ENCODE measurements at places on chromosomes 11 and 22. TPM values are rescaled to one million over a fixed set of nuclear protein-coding genes. Genes with fewer than 3 reads are reported as not detected.
A peak's percentile ranks its signal among the peaks of the same experiment; 100 is the strongest.

The ADAMTS15 gene
- total RNA-seq: 0.08 TPM

The DDX25 gene
- not detected for total RNA-seq

The PPME1 gene
- 29.7 TPM for total RNA-seq

The GVQW3 gene
- 6.8 TPM for total RNA-seq

- no peak for DNase-seq
Observed at GRCh38 chr22:42948294-42948693, 66.7 kb downstream of the PACSIN2 start.

DNA sequence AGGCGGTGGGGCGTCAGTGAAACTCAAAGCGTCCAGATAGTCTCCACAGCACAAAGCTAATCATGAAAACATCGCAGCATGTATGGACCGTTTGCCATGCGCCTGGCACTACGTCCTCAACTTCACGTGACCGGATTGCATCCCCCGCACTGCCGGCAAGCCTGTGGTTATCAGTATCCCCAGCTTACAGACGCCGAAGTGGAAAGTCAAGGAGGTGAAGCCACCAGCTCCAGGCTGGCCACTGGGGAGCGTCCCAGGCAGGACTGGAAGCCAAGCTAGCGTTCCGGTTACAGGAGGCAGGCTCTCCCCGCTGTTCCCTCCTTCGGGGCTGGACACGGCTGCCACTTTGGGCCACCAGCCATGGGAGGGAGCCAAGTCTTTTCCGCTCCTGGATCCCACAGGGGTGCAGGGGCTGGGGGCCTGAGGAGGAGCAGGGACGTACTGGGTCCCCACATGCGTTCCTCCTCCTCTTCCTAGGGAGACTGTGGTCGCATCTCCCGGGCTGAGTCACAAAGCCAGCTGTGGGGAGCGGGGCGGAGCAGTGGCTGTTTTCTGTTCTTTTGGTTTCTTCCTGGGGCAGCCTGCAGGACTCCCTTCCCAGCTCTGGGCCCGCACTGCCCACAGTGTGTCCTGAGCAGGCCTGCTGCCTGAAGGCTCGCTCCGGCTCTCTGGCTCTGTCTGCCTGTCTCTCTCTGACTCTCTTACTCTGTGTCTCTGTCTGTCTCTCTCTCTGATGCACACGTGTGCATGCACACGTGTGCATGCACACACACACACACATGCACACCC is 4.3 kb upstream of the OSBPL5 start:
- DNase-seq: peak; percentile 45

- DNase-seq: no peak
Observed at GRCh38 chr11:117696540-117696939, 100.5 kb downstream of the DSCAML1 start.

- no peak for DNase-seq
Observed at GRCh38 chr11:46917762-46918082, 628 bp downstream of the LRP4 start.

DNA sequence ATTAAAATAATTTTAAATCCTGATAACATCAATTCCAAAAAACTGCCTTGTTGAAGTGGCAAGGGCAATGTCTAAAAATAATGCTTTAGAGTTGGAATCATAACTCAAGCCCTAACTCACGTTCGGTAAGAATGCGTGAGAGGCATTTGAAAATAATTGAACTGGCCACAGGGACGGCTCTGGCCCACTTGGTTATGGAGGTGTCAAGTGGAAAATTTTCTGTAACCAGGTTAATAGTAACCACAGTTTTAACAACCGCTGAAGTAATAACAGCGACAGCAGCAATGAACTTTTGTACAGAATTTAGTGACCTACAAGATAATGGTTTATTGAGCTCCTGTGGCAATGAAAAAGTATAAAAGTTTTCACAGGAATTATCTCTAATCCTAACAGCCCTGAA is 79.4 kb downstream of the ETS1 start:
- no peak for DNase-seq

GRCh38 chr11:73974604-73975478 is 7.8 kb downstream of the UCP2 start:
- DNase-seq: no peak

DNA sequence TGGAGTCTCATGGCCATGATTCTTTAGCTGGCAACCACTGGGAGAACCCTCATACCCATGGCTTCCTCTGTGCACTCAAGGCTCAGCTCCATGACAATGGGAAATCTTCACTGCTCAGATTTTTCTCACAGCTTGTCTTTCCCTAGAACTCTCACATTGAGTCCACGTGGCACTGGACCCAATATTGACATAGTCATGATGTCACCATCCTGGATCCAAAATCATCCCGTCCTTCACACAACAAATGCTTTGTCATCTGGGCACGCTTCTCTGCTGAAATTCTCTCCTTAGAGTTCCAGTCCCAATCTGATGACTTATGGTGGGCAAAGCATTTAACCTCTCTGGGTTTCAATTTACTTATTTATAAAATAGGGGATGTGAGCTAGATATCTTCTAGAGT is 37.7 kb upstream of the CD44 start:
- DNase-seq: no peak

DNA sequence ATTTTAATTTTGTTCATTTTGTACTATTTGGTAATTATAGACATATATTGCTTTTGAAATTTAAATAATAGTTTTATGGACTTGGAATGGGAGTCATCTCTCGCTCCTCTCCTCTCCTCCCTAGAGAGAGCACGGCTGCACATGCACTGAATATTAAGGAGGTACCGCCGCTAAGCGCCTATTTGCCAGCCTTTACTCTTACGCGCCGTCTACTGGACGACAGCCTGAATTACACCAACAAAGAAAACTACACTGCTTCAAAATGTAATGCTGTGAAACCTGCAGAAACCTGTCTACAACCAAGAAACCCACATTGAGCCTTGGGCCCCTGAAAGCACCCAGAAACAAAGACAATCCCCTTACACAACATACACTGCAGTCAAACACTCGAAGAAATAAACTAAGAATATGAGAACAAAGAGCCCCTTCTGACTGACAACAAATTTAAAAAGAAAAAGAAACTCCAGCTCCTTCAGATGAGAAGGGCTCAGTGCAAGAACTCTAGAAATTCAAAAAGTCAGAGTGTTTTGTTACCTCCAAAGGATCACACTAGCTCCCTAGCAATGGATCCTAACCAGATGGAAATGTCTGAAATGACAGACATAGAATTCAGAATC is 737.2 kb downstream of the LRRC4C start:
- no peak for DNase-seq

- no peak for DNase-seq
Observed at GRCh38 chr11:66115638-66116301, 45.7 kb downstream of the PACS1 start.

GRCh38 chr22:20563941-20564371 is 56.5 kb downstream of the MED15 start:
- no peak for DNase-seq

- no peak for DNase-seq
Observed at GRCh38 chr11:12674571-12674935, 332 bp downstream of the TEAD1 start.

Measured in activated naive CD8-positive, alpha-beta T cell treated with anti-CD3 and anti-CD28 coated beads, Interleukin-2, amount 10 ng/mL, durations not matched to agents 7 days and 5 days (primary cell).